Peyer's patch (tissue), 4 donors: ENCODE measurements at places on chromosomes 3 and 15. TPM values are rescaled to one million over a fixed set of nuclear protein-coding genes. Genes with fewer than 3 reads are reported as not detected.

The HRG gene
- not detected for total RNA-seq

The ADAM10 gene
- 83.3 TPM for total RNA-seq

The PLXNB1 gene
- 324 TPM for total RNA-seq

The CFAP91 gene
- 2.1 TPM for total RNA-seq

The ZNF662 gene
- 5.0 TPM for total RNA-seq

The MAP1A gene
- total RNA-seq = 3.8 TPM

The SPG21 gene
- total RNA-seq = 65.6 TPM

The RAB27A gene
- 19.3 TPM for total RNA-seq

The TKT gene
- 130 TPM for total RNA-seq

DNA sequence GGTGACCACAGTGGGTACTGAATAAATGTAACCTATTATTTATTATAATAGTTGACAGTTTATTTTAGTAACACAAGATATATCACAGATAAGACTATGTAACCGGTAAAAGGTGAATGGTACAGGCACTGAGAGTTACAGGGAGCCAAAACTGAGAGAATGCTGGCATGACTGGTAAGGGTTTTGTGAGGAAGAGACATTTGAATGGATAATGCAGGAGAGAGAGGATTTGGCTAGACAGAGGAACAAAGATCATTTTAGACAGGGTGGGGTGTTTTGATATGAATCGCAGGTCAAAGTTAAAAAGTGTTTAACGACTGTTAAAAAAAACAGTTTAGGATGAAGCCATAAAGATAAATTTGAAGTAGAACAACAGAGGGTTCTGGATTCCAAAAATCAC lies 421.1 kb downstream of the ZBTB20 start:
- H3K4me3 ChIP-seq = no peak overlapping the region
- no peaks in the 10 kb centered on the region for H3K36me3 ChIP-seq
- H3K4me1 ChIP-seq = no peaks in the 10 kb centered on the region
- no peaks in the 10 kb centered on the region for H3K27me3 ChIP-seq
- no peak for DNase-seq

DNA sequence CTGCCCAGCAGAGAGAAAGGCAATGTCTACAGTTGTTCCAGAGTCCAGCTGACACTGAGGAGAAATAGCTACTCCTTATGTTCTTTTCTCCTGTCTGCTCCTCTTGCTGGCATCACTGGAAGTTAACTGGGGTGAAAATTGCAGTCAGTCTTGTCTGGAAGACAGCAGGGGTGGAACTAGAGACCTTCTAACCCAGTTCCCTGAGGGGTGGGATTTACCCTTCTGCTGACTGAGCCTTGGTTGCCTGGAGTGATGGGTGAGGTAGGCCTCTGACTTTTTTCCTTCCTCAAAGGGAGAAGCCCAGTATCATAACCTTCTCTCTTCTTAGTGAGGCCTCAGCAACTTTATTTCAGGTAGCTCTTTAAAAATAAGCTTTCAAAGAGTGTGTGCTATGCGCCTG lies 16.2 kb downstream of the ZNF609 start:
- DNase-seq = no peak
- H3K36me3 ChIP-seq = no peaks in the 10 kb centered on the region
- no peak overlapping the region for H3K4me3 ChIP-seq
- H3K27ac ChIP-seq = no peak overlapping the region
- H3K27me3 ChIP-seq = no peaks in the 10 kb centered on the region

DNA sequence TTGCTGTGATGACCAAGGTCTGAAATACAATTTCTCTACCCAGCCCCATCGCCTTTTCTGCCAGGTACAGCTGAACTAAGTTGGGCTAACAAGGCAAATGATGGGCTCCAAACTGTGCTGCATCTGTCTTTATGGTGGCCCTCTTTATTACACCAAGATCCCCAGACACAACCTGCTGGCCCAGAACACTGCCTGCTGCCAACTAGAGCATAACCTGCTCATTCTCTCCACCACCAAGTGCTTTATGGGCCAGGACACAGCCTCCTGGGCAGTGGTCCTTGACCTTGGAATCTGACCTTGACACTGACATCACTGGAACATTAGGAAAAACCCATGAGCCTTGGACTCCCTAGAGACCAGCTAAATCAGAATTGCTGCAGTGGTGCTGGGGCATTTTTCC lies 3.3 kb downstream of the LINS1 start:
- H3K36me3 ChIP-seq = no peaks in the 10 kb centered on the region
- H3K4me1 ChIP-seq = no peaks in the 10 kb centered on the region
- H3K4me3 ChIP-seq = no peak overlapping the region
- no peak for DNase-seq

DNA sequence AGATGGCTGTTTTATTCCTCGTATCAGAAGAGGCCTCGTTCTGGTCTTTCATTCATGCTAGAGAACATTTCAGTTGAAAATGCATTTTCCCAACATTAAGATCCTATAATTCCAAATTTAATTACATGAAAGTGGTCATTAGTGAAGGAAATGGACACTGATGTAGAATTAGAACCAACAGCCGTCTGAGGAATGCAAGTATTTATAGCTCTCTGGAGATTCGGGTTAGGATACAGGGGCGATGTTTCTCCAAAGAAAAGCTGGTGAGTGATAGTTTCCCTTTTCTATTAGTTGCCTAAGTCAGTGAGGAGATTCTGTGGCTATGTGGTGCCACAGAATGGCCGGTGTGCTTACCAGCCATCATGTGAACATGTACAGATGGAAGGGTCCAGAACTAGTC lies 109.0 kb upstream of the IL12A start:
- H3K27me3 ChIP-seq = no peaks in the 10 kb centered on the region
- no peaks in the 10 kb centered on the region for H3K4me1 ChIP-seq
- H3K27ac ChIP-seq = no peak overlapping the region
- H3K4me3 ChIP-seq = no peak overlapping the region
- no peak for DNase-seq
- no peaks in the 10 kb centered on the region for H3K36me3 ChIP-seq

DNA sequence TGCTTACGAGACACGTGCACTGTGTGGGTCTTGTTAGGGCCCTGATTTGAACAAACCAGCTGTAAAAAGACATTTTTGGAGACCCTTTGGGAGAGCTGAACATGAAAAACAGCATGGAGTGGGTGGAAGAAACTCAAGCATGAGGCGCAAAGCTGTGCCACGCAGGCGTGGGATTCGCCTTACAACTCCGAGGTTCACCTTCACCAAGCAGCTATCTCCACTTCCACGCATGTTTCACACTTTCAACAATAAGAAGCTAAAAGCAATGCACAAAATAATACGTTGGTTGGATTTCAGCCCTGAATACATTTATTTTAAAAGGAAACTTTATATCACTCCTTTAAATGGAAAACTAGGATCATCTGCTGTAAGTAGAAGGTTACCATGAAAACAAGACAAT lies 42.5 kb downstream of the IQSEC1 start:
- no peaks in the 10 kb centered on the region for H3K4me1 ChIP-seq
- no peak overlapping the region for H3K27ac ChIP-seq
- H3K27me3 ChIP-seq = no peaks in the 10 kb centered on the region
- no peaks in the 10 kb centered on the region for H3K36me3 ChIP-seq
- no peak for DNase-seq

- H3K27me3 ChIP-seq = no peaks in the 10 kb centered on the region
- H3K4me1 ChIP-seq = no peaks in the 10 kb centered on the region
- no peaks in the 10 kb centered on the region for H3K36me3 ChIP-seq
- H3K4me3 ChIP-seq = no peak overlapping the region
Measured at GRCh38 chr3:55607175-55607574, 120.1 kb upstream of the WNT5A start.

- H3K27me3 ChIP-seq = no peaks in the 10 kb centered on the region
- H3K4me3 ChIP-seq = peak overlapping the region; percentile 73
- peaks cover 14% of the 10 kb centered on the region for H3K4me1 ChIP-seq
Measured at GRCh38 chr15:34436126-34436955, 1.3 kb downstream of the GOLGA8A start.

DNA sequence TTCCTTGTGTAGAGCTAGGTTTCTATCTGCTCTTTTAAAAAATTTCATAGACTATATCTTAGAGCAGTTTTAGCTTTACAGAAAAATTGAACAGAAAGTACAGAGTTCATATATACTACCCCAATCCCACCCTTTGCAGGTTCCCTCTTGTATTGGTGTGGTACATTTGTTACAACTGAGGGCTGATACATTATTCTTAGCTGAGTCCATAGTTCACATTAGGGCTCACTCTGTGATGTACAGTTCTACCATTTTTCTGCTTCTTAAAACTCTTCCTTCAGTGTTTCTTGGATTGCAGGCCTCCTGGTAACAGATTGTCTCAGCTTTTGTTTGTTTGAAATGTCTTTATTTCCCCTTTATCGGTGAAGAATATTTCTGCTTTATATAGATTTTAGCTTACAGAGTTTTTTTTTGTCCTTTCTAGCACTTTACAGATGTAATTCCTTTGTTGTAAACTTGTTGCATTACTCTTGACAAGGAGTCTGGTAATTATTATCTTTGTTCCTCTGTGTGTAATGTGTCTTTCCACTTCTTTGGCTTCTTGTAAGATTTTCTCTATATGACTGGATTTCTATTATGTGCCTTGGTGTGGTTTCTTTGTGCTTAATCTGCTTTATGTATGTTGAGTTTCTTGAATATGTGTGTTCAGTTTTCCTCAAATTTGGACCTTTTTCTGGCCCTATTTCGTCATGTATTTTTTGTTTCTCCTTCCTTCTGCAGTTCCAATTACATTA lies 25.3 kb downstream of the MEF2A start:
- no peak for DNase-seq
- no peaks in the 10 kb centered on the region for H3K36me3 ChIP-seq
- no peak overlapping the region for H3K4me3 ChIP-seq

- H3K4me3 ChIP-seq = no peak overlapping the region
- H3K27me3 ChIP-seq = no peaks in the 10 kb centered on the region
- H3K4me1 ChIP-seq = no peaks in the 10 kb centered on the region
- no peak overlapping the region for H3K27ac ChIP-seq
Measured at GRCh38 chr15:80012060-80012726, 41.2 kb upstream of the BCL2A1 start.

DNA sequence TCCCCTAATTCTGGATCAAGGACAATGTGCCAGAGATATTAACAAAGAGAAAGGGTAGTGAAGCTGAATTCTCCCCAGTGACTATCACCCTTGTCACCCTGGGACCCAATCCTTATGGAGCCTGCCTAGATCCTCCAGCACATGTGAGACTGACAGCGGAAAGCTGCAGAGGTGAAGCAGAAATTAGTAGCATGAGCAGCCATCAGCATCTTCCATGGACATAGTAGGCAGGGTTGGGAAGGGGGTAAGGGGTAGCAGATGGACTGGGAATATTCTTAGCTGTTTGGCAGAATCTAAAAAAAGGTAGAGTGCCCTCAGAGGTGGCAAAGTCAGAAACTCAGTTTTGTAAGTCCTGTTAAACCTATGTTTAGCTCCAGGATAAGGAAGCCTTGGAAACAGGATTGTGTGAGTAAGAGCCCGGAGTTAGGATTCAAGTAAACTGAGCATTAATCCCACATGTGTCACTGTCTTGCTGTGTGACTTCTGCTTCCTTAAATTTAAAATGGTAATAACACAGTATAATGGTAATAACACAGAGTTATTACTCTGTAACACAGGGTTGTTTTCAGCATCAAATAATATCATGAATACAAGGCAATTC lies 14.5 kb downstream of the GOLIM4 start:
- no peak for DNase-seq
- H3K4me3 ChIP-seq = no peak overlapping the region
- no peak overlapping the region for H3K27ac ChIP-seq

DNA sequence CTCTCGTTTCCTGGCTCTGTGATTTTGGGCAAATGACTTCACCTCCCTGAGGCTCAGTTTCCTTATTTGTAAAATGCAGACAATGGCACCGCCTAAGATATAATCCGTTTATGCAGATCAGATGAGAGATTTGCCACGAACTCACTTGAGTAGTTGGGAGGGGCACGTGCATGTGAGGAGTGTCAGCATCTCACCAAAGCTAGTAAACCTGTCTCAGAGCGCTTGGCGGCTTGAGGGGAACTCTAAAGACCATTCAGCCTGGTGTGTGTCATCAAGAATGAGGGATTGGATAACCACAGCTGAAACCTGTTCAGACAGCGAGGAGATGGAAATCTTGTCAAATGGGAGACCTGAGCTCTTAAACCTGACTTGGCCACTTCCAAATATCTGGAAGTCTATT lies 48.7 kb downstream of the BDH1 start:
- DNase-seq = no peak
- no peak overlapping the region for H3K27ac ChIP-seq
- no peak overlapping the region for H3K4me3 ChIP-seq
- H3K4me1 ChIP-seq = peaks cover 7% of the 10 kb centered on the region

GRCh38 chr3:38097446-38098375 lies 39.2 kb downstream of the ACAA1 start:
- no peak for DNase-seq
- no peaks in the 10 kb centered on the region for H3K36me3 ChIP-seq
- no peaks in the 10 kb centered on the region for H3K4me1 ChIP-seq
- H3K4me3 ChIP-seq = no peak overlapping the region
- H3K27ac ChIP-seq = no peak overlapping the region
- no peaks in the 10 kb centered on the region for H3K27me3 ChIP-seq

- peak overlapping the region; percentile 99 for H3K27ac ChIP-seq
- H3K4me1 ChIP-seq = peaks cover 14% of the 10 kb centered on the region
- no peak for DNase-seq
- peak overlapping the region; percentile 80 for H3K4me3 ChIP-seq
- H3K27me3 ChIP-seq = no peaks in the 10 kb centered on the region
Measured at GRCh38 chr15:42274702-42274989, 1.4 kb upstream of the TMEM87A start.

GRCh38 chr3:114155370-114155821 lies 23.5 kb downstream of the DRD3 start:
- H3K27ac ChIP-seq = no peak overlapping the region
- DNase-seq = no peak
- no peak overlapping the region for H3K4me3 ChIP-seq
- H3K4me1 ChIP-seq = no peaks in the 10 kb centered on the region

DNA sequence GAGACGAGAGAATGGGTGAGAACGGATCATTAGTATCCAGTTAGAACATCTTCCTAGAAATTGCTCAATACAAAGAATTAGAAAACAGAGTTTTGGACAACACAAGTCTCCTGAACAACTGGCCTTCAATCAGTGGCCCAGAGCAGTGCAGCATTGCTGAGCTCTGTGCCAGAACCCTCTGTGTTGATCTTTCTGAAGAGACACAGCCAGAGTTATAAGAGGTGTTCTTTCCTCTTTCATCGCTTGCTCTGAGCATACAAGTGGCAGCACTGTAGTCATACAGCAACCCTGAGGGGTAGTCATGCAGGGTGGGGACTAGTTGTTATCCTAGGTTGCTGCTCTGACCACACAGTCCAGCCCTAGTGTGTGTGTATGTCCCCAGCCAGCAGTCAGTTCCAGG lies 4.0 kb downstream of the KNSTRN start:
- no peaks in the 10 kb centered on the region for H3K36me3 ChIP-seq
- no peak overlapping the region for H3K4me3 ChIP-seq
- no peak for DNase-seq
- H3K27ac ChIP-seq = no peak overlapping the region
- H3K27me3 ChIP-seq = no peaks in the 10 kb centered on the region

DNA sequence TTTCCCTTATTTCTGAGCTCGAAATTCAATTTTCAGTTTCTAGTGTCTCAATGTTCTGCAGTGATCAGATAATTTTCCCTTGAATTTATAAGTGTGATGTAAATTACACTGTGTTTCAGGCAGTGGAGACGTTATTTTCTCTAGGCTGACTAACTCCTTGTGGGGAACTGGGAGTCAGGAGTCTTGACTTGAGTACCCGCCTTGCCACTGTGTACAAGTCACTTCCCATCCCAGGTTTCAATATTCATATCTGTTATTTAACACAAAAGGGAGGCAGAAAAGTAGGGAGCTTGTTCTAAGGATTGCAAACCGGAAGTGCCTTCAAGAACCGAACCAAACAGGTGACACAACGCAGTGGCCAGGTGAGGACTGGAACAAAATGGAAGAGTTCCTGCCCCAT lies 196.5 kb downstream of the MEX3B start:
- no peaks in the 10 kb centered on the region for H3K27me3 ChIP-seq
- H3K27ac ChIP-seq = no peak overlapping the region
- no peak overlapping the region for H3K4me3 ChIP-seq
- no peaks in the 10 kb centered on the region for H3K36me3 ChIP-seq
- no peaks in the 10 kb centered on the region for H3K4me1 ChIP-seq
